ENCODE measurements at places on chromosomes 5 and 9. TPM values are rescaled to one million over a fixed set of nuclear protein-coding genes. Genes with fewer than 3 reads are reported as not detected.

GRCh38 chr9:84481636-84482218, 141.2 kb upstream of the SLC28A3 start:
- H3K27me3 ChIP-seq: no peaks in the 10 kb centered on the region
- no peak for DNase-seq
- no peaks in the 10 kb centered on the region for H3K4me1 ChIP-seq
- no peaks in the 10 kb centered on the region for H3K36me3 ChIP-seq
- no peak overlapping the region for H3K27ac ChIP-seq

GRCh38 chr5:34511063-34511462, 145.1 kb upstream of the RAI14 start:
- no peaks in the 10 kb centered on the region for H3K4me1 ChIP-seq
- H3K4me3 ChIP-seq: no peak overlapping the region
- no peaks in the 10 kb centered on the region for H3K36me3 ChIP-seq
- no peak for DNase-seq
- H3K27ac ChIP-seq: no peak overlapping the region
- H3K27me3 ChIP-seq: peaks cover 18% of the 10 kb centered on the region

DNA sequence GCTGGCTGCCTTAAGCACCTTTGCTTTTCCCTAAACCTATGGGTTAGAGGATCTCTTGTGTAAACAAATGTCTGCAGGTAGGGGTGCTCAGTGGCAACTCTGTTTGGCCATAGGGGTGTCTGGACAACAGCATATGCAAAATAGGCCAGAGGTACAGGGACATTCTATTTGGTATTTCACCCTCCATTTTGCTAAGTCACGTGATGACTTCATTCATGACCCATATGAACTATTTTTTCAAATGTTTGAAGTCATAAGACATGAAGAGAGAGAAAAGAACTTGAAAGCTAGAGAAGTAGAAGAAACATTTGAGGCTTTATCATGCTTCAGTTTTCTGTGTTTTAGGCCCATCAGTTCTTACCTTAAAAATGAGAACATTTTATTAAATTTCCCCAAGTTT, 370.2 kb downstream of the GADD45G start:
- peaks cover 10% of the 10 kb centered on the region for H3K4me1 ChIP-seq
- H3K36me3 ChIP-seq: no peaks in the 10 kb centered on the region
- no peak overlapping the region for H3K4me3 ChIP-seq
- no peak overlapping the region for H3K27ac ChIP-seq
- no peak for DNase-seq

DNA sequence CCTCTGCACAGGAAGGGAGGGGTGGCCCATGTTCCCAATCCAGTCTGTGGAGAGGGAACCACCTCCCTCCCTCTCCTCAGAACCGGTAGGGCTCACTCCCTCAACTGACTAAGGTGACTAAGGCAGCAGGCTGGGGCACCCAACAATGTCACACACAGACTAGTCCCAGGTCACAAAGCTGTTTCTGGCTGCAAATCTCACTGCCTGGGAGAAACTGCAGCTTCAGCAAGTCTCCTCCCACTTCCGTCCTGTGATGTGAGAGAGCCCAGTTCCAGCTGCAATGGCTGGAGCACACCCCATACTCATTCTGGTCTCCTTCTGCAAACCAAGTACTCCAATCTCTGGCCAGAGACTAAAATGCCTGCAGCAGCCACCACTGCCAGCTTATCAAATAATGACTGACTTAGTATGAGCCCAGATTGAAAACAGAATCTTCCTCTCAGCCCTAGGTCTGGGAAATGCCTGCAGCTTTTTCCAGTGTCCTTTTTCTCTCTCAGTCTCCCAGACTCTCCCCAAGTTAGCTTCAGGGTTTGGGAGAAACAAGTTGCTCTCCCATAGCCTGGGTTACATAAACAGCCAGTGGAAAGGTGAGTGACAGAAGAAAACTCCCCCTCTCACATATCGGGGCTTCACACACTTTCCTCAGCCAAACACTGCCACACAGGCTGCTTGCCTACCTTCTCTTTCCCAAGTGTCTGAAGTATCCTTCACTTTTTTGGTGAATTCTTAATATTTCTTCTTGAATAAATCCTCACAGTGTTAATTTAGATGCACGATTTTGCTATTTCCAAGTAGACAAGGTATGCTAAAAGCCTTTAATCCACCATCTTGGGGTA, 247.4 kb upstream of the RASA1 start:
- peaks cover 14% of the 10 kb centered on the region for H3K4me1 ChIP-seq
- peak; percentile 55 for DNase-seq
- peaks cover 3% of the 10 kb centered on the region for H3K27me3 ChIP-seq

GRCh38 chr5:176662371-176663333, 15.4 kb downstream of the TSPAN17 start:
- H3K36me3 ChIP-seq: no peaks in the 10 kb centered on the region
- H3K27me3 ChIP-seq: peaks cover 11% of the 10 kb centered on the region
- DNase-seq: no peak

GRCh38 chr5:108827131-108827530, 79.4 kb downstream of the FER start:
- H3K4me1 ChIP-seq: no peaks in the 10 kb centered on the region
- no peak overlapping the region for H3K4me3 ChIP-seq
- DNase-seq: no peak
- H3K27ac ChIP-seq: no peak overlapping the region

GRCh38 chr5:168513861-168514428, 15.2 kb upstream of the FBLL1 start:
- H3K27ac ChIP-seq: no peak overlapping the region
- no peak overlapping the region for H3K4me3 ChIP-seq
- H3K36me3 ChIP-seq: peaks cover 86% of the 10 kb centered on the region
- no peak for DNase-seq
- H3K4me1 ChIP-seq: no peaks in the 10 kb centered on the region

DNA sequence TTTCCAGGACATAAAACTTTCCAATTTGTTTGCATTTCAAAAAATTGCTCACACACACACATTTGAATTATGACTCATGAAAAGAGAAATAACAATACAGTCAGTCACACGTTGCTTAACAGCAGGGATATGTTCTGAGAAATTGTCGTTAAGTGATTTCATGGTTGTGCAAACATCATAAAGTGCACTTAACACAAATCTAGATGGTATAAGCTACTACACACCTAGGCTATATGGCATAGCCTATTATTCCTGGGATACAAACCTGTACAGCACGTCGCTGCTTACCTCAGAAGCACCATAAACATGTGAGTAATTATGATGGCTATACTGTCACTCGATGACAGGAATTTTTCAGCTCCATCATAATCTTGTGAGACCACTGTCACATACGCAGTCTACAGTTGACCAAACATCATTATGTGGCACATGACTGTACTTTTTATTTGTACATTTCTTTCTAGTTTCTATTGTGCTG, 378.2 kb downstream of the ACTL7B start:
- no peaks in the 10 kb centered on the region for H3K4me1 ChIP-seq
- no peak overlapping the region for H3K27ac ChIP-seq
- no peak for DNase-seq
- H3K36me3 ChIP-seq: no peaks in the 10 kb centered on the region
- H3K27me3 ChIP-seq: no peaks in the 10 kb centered on the region

Gene FAM153A
- total RNA-seq: 8.8 TPM

DNA sequence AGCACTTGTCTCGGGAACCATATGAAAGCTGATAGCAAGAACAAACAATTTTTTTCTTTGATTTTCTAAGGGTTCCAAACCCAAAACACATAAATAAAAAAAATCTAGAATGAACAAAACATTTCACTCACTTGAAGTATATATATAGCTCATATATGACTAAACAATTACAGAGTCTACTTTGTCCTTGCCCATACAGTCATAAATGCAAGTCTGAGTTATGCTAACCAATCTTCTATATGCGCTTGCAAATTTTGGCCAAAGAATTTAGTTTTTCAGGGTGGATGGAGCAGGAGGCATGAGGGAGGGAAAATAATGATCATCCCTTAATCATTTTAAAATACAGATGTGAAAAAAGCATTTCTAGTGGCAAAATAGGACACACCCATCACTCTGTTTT, 370.1 kb downstream of the BNC2 start:
- H3K4me1 ChIP-seq: no peaks in the 10 kb centered on the region
- DNase-seq: no peak
- no peak overlapping the region for H3K27ac ChIP-seq
- no peaks in the 10 kb centered on the region for H3K36me3 ChIP-seq
- no peaks in the 10 kb centered on the region for H3K27me3 ChIP-seq
